Fibroblast of pulmonary artery (primary cell): ENCODE measurements at places on chromosomes 7 and 10.

DNA sequence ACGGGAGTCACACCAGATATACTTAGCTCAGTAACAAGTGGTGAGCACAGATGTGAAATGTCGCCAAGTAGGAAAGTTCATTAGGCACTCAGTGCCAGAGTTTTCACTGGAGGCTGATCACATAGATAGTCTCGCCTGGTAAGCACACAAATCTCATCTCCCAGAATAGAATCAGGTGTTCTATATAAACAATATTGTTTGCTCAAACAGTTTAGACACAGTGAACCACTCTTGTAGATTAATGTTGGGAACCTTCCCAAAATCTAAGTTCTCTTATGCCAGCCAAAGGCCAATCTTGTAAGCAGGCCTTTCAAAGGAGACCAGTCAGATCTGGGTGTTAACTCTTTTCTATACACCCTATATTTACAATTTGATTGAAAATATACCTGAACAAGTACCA is 716.5 kb upstream of the GRM3 start:
- no peak for DNase-seq

- no peak for DNase-seq
These were observed 259.5 kb upstream of the NPY start for GRCh38 chr7:24024276-24025068.

DNA sequence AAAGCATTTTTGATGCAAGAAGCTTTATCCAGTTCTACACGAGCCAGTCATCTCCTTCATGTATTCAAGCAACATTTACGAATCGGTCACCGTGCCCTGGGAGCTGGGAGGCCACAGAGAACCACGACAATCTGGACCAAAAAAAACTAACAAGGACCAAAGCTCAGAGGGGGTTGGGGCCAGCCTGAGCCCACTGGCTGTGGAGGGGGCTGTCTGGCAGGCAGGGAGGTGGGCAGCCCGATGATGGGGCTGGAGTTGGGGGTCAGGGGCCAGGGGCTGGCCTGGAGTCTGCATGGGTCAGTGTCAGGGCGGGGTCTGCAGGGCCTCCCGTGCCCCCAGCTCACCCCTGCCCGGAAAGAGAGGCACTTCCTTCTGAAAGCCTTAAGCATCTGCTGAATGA is 12.5 kb upstream of the GRIFIN start:
- no peak for DNase-seq

GRCh38 chr10:111249925-111250324 is 173.1 kb downstream of the ADRA2A start:
- no peak for DNase-seq

GRCh38 chr7:3055626-3056025 is 12.0 kb upstream of the CARD11 start:
- no peak for DNase-seq

DNA sequence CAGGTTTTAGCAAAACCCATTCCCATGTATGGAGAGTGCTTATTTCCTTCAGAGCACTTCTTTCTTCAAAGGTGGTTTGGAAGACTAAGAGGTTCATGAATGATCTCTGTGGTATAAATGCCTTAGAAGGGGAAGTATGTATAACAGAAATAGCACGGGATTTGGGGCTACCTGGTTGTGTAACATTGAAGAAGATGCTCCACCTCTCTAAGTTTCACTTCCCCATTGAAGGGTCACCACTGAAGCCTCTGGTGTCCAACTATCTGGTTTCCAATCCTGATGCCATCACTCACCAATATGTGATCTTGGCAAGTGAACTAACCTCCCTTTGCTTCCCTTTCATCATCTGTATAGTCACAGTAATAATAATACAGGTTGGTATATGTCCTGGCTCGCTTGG is 37.2 kb downstream of the CYCS start:
- DNase-seq, result no peak

GRCh38 chr7:83957333-83957732 is 237.3 kb downstream of the SEMA3A start:
- DNase-seq, result peak; percentile 80

- DNase-seq, result peak; percentile 76
These were observed at the start of gene ACBD7 for GRCh38 chr10:15088428-15089261. Gene ACBD7, minus strand, starts transcription at chr10:15088776. Its CDS starts 48 bp downstream, at chr10:15088728.

DNA sequence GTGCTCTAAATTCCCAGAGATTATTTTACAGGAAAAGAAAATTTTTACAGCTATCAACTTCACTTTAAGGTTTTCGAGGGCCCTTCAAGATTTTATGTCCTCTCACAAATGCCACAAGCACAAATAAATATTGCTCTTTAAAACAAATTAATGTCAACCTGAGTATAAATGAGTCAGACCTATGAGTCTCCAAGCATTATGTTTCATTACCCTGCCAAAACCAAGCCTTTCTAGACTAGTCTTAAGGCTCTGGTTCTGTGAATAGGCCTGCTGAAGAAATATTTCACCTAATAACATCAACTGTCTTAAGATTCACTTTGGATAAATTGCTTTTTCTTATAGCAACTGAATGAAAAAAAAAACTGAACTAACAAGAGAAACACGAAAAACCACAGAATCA is 153.0 kb downstream of the PDE1C start:
- DNase-seq, result no peak

- no peak for DNase-seq
These were observed 607.4 kb upstream of the MBL2 start for GRCh38 chr10:53379956-53380355.

DNA sequence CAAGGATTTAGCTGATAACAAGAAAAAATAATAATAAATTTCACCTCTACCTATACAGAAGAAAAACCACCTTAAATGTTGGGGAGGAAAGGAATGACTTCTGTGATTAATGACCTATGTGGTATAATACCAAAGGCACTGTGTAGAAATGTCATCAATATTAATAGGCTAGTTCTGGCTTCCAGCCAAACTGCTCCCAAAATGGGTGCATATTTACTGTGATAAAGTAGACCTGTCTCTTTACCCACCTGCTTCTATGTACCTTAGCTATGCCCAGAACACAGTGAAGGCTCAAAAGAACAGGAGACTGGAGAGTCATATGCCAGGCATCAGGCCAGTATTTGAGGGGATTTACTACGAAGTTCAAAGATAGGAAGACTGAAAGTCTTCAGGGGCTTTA is 76.0 kb downstream of the ATE1 start:
- no peak for DNase-seq

GRCh38 chr10:17675638-17676037 is 31.7 kb downstream of the STAM start:
- no peak for DNase-seq

DNA sequence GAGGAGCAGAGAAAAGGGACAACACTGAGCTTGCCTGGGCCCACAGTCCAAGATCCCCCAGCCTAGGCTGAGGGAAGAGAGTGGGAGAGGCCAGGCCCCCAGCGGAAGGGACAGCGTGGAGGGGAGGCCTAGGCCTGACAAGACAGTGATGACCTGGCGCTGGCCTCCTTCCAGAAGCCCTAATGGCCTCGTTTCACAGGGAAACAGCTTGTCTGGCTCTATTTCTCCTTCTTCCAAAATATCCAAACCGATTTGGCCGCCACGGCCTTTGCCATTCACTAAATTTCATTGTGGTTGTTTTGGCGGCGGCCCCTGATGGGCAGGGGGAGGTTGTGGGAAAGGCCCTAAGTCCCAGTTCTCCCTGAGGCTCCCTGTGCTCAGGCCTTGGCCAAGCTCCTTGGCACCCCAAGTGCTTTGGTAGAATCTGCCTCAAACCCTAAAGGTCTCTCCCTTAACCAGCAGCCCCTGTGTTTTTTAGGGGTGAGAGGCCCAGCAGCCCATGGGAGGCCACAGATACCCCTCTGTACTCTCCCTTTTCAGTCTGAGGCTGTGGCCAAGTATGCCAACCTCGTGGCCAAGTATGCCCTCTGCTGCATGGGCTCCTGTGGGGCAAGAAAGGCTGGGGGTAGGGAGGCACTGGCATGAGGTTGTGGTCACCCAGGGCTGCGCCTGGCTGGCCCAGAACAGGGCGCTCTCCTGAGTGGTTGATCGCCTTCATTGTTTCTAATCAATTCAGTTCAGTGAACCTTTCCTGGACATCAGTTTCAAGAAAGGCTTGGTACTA is 37.3 kb downstream of the PAX2 start:
- DNase-seq, result no peak

- peak; percentile 51 for DNase-seq
These were observed 30.0 kb upstream of the VDAC2 start for GRCh38 chr10:75180592-75180991.

DNA sequence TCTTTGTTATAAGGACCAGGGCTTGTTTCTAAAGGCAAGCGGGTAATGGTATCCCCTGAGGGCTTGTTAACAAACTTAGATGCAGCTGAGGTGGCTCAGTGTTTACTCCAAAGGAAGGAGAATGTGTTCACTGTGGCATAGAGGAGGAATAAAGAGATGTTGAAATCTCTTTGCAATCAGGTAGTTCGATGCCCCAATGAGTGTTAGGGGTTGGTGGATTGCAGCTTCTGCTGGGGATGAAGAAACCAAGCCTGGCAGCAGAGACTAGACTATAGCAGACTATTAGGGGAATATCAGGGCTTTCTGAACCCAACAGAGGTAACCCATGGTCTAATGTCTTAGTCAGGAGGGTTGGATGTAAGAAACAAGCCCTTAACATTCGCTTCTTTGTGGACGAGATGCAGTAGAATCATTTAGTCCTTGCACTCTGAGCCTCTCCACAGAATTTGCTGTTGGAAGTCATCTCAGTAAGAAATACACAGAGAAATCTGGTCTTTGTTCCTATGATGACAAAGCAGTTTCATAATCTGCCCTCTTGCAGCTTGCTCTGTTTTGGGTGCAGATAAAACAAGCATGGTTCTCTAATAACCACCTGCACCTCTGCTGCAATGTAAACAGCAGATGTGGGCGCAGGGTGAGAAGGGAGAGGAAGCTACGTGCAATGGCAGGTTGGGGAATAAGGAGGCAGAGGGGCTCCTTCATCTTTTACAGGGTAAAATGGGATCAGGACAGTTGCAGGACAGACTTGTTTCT is 108.6 kb downstream of the NRF1 start:
- DNase-seq, result peak; percentile 34

DNA sequence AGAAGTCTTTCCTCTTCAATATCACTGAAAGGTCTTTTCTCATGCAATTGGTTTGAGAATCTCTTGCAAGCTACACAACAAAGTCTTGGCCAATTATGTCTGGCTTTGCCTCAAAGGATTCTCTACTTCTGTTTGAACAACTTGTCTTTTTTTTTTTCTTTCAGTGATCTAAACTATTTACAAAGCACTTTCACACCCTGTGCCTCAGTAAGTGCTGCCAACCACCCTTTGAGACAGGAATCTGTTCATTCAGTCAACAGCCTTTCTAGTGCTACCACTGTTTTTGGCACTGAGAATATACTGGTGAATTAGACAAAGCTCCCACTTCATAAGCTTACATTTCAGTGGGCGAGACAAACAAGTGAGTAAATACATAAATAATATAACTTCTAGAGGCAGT is 26.9 kb upstream of the SDK1 start:
- DNase-seq, result no peak

GRCh38 chr7:27709137-27710075 is 30.6 kb upstream of the TAX1BP1 start:
- peak; percentile 88 for DNase-seq

DNA sequence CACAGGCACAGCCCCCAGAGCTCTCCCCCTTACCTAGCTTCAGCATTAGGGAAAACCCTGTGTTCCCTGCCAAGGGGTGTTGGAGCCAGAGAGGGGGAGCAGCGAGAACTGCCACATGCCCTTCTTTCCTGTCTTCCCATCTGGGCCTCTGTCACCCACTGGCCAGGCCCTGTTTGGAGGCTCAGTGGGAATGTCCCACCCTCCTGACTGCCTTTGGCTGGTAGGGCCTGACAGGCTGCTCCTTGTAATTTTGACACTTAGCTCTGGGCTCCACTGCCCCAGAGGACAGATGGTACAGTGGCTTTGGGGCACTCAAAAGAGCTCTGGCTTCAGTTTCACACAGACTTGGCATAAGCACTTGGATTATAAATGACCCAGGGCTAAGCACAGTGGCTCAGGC is 50.6 kb downstream of the GRID2IP start:
- DNase-seq, result no peak

DNA sequence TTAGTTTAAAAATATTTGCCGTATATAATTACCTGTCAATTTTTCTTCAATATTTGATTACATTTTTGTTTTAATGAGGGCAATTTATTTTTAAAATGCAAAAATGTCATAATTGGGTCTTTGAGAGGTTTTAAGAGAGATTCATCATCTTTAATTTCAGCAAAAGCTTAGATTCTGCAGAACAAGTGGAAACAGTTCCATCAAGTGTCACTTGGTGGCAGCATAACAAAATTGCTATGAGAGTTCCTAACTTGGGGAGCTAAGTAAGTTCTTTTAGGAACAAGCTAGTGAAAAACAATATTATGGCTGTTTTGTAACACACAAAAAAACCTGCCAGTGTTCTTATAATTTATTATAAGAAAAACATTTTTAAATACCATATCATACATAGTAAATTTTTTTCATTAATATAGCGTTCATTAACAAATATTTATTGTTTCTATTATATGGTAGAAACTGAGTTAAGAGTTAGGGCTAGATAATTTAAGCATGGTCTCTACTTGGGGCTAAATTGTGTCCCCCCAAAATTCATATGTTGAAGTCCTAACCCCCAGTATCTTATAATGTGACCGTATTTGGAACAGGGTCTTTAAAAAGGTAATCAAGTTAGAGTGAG is 155.2 kb downstream of the MAGI2 start:
- DNase-seq, result peak; percentile 83

DNA sequence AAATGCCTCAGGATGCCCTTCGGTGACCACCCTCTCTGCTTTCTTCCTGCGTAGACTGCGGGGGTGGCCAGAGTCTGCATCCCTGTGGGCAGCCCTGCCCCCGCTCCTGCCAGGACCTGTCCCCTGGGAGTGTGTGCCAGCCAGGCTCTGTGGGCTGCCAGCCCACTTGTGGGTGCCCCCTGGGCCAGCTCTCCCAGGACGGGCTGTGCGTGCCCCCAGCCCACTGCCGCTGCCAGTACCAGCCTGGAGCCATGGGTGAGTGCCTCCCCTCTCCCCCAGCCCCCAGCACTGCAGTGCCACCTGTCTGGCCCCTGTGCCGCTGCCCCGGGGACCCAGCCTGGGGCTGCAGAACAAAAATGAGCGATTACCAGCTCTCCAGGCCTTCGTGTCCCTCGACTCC is 23.1 kb upstream of the ZNF862 start:
- no peak for DNase-seq

DNA sequence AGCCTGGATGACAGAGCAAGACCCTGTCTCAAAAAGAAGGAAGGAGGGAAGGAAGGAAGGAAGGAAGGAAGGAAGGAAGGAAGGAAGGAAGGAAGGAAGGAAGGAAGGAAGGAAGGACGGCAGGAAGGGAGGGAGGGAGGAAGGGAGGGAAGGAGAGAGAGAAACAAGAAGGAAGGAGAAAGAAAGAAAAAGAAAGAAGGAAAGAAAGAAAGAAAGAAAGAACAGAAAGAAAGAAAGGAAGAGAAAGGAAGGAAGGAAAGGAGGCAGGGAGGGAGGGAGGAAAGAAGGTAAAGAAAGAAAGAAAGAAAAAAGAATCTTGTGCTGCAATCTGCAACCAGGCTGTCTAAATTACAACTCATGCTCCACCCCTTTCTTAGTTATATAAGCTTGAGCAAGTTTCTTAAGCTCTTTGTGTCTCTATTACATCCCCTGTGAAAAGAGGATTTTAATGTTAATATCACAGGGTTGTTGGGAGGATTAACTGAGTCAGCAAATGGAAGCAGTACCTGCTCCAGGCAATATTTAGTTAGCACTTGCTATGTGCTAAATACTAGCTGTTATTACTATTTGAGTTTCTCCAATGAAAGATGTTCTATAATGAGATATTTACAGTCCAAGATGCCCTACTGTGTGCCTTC is 917.9 kb upstream of the AUTS2 start:
- DNase-seq, result no peak

GRCh38 chr7:936386-937054 is 18.0 kb downstream of the ADAP1 start:
- no peak for DNase-seq

- DNase-seq, result no peak
These were observed 72.0 kb downstream of the KAT6B start for GRCh38 chr10:74898201-74898976.
